ENCODE measurements at places on chromosomes 7 and 10. TPM values are rescaled to one million over a fixed set of nuclear protein-coding genes. Genes with fewer than 3 reads are reported as not detected.

DNA sequence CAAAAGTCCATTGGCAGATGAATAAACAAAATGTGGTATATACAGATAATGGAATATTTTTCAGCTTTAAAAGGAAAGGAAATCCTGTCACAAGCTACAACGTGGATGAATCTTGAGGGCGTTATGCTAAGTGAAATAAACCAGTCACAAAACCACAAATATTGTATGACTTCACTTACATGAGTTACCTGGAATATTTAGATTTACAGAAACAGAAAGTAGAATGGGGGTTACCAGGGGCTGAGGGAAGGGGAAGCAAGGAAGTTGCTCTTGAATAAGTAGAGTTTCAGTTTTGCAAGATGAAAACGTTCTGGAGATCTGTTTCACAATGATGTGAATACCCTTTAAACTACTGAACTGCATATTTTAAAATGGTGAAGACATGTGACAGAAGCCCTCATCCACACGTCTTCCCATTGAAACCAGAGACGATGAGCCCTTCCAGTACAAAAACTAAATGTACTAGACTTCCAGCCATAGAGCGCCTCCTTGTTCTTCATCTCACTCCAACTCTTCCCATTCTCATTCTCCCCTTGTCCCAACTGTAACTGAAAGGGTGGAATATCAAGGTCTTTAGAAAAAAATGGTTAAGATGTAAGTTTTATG is 62.4 kb downstream of the MICU1 start:
- DNase-seq, result no peak

DNA sequence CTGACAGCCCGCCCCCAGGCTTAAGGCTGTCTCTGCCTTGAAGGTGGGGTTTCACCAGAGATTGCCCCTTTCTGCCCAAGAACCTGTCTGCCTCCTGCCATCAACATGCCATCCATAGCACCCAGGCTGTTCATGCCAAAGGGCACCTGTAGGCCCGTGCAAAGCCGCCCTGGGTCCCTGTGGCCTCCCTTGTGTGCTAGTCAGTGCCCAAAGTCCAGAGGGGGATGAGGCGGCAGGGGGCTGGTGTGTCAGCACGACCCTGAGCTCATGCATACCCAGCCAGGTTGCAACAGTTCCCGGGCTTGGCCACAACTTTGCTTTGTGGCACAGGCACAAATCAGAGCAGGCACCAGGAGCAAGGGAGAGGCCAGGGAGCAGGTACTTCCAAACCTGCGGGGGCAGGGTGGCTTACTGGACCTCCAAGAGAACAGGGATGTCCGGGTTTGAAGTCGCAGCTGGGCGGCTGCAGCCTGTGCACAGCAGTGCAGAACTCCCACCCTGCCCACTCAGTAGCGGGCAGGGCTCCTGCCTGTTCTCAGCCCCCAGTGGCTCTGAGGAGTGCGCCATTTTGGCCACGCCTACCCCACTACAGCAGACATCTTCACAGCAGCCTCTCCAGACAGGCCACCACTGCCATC is 671.1 kb upstream of the GRM3 start:
- DNase-seq, result no peak

DNA sequence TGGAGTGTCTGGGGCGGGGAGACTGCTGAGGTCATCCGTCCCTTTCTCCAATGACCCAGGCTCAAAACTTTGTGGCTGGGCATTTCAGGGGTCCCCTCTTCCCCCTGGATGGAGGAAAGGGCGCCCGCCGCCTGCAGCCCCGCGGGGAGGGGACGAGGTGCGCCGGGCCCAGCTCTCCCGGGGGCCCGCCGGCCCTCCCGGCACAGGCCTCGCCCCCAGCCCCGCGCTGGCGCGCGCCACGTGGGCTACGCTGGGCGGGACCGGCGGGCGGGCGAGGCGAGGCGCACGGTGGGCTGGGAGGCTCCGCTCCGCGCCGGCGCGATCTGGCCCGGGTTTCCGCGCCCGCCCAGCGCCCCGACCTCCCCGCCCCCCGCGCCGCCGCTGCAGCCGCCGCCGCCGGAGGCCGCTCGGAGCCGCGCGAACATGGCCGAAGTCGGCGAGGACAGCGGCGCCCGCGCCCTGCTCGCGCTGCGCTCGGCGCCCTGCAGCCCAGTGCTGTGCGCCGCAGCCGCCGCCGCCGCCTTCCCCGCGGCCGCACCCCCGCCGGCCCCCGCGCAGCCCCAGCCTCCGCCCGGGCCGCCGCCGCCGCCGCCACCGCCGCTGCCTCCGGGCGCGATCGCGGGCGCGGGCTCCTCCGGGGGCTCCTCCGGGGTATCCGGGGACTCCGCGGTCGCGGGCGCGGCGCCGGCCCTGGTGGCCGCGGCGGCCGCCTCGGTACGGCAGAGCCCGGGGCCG is at the start of gene FOXK1:
TSS of gene FOXK1 (plus strand) at position 410 of the 735 bp plus-strand sequence. CDS start at position 424, 14 bp downstream.
- DNase-seq, result peak; percentile 90

DNA sequence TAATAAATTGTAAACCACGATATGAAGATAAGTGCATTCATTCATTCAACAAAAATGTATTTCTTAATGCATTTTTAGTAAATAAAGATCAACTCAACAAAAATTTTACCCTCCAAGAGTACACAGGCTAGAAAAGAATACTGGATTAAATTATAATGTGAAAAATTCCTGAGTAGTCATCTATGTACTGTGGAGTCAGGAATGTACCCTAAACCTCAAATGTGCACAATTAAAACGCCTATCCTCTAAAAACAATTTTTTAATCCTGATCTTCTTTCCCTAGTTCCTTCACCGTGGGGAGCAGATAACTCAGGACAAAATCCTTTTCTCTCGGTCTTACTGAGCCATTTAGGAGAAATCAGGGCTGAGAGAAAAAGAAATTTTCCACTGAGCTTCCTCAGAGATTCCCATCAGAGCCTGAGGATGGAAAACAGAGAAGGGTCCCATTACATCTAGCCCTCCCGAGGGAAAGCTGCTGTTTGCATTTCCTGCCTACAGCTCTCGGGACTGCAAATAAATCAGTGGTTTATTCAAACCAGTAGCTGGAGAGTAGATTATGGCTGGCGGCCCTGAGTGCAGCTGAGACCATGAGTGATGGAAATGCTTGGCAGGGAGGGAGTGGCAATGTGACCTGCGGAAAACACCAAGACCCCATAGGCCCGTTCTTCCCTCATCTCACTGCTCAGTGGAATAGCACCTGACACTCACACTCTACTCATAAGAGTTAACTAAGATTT is 7.4 kb downstream of the TAS2R40 start:
- DNase-seq, result no peak

DNA sequence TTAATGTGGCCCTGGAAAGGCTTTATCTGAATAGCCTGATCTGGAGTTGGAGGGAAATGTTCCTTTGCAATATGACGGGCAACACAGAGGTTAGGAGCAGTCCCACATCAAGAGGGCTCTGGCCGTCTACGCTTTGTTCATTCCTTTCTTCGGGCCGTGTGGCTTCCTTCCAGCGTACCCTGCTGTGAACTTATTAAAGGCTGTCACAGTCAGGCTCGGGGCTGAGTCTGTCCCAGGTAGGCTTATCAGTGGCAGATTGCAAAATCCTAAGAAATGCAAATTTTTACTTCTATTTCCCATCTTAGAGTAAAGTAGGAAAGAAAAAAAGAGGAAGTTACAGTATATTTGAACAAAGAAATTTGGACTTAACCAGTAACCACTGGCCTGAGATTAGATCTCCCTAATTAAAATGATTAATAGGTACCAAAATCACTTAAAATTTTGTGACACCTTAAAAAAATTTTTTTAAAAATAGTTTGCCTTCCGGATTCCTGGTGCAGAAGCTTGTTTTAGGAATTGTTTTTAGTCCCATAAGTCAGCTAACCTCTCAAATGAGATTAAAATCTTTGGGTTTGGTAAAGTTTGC is 453.1 kb upstream of the MKI67 start:
- no peak for DNase-seq

- no peak for DNase-seq
Observed at GRCh38 chr10:37701781-37702493, 155.5 kb downstream of the ZNF248 start.

- DNase-seq, result no peak
Observed at GRCh38 chr10:7686351-7687171, 16.6 kb upstream of the ITIH2 start.

- DNase-seq, result no peak
Observed at GRCh38 chr7:42628054-42628453, 283.8 kb downstream of the C7orf25 start.

GRCh38 chr10:77635402-77636227 is 2.0 kb downstream of the KCNMA1 start:
- no peak for DNase-seq

GRCh38 chr10:29861811-29862505 is 197.4 kb downstream of the JCAD start:
- no peak for DNase-seq

GRCh38 chr7:151498495-151498894 is 21.2 kb downstream of the RHEB start:
- no peak for DNase-seq

- DNase-seq, result no peak
Observed at GRCh38 chr7:124059375-124059774, 26.5 kb upstream of the TMEM229A start.

GRCh38 chr10:126500185-126500584 is 111.9 kb upstream of the ADAM12 start:
- no peak for DNase-seq

GRCh38 chr10:33791272-33791660 is 456.8 kb upstream of the NRP1 start:
- no peak for DNase-seq

DNA sequence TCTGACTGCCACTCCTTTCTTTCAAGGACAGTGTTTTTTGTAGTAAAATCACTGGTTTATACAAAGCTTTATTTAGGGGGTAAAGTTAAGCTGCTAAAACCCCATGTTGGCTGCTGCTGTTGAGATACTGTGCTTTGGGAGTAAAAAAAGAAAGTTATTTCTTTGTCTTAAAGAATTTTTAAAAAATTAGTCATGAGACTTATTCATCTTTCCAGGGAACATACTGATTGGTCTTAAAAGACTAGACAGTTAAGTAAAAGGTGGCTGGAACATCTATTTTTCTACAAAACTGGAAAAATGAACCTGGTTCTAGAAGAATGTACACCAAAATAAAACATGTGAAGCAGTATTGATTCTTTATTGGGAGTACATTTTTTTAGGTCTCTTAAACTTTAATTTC is 20.6 kb downstream of the BBIP1 start:
- no peak for DNase-seq

DNA sequence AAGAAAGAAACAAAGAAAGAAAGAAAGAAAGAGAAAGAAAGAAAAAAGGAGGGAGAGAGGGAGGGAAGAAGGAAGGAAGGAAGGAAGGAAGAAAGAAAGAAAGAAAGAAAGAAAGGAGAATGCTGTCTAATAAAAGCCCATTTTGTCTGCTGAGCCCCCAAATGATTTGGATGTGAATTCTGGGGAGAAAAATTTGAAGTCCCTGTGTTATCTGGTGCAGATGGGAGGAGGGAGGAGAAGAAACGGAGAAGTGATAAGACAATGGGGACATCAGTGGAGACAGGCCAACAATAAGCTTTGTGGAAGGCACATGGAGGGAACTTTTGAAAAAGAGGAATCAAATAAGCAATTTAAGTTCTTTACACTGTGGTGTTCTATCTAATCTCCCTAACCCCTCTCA is 24.6 kb upstream of the TMEM273 start:
- DNase-seq, result no peak

- no peak for DNase-seq
Observed at GRCh38 chr10:48582970-48583369, 21.9 kb downstream of the ARHGAP22 start.

DNA sequence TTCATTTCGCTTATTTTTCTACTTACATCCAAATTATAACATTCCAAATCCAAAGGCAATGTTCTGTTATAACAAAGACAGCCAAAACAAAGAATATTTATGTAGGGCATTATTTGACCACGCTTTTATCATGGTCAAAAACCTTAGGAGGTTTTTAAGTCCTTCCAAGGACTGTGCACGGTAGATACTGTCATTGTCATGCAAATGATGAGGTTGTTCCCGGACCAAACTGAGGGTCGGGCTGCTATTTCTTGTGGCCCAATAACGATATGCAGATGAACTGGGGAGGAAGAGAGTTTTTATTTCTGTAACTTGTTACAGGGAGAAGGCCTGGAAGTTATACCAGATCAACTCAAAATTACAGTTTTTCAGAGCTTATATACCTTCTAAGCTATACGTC is 56.6 kb upstream of the STEAP4 start:
- no peak for DNase-seq

GRCh38 chr7:9022456-9022855 is 589.0 kb downstream of the NXPH1 start:
- no peak for DNase-seq

DNA sequence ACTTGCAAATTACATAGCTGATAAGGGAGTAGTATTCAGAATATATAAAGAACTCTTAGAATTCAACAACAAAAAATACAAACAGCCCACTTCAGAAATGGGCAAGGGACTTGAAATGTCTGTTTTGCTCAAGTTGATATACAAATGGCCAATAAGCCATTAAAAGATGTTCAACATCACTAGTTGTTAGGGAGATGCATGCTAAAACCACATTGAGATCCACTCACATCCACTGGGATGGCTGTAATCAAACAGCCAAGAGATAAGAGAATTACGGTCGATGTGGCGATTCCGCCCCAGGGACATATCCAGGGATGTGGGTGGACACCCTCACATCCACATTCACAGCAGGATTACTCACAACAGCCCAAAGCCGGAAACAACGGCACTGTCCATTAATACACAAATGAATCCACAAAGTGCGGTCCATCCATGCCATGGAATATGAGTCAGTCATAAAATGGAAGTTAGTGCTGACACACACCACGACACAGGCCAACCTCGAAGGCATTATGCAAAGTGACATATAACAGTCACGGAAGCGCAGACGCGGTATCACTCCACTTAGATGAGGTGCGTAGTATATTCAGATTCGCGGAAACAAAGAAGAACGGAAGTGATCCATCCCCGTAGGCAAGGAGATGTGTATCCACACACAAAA is 227.8 kb downstream of the DNAJB6 start:
- peak; percentile 28 for DNase-seq

DNA sequence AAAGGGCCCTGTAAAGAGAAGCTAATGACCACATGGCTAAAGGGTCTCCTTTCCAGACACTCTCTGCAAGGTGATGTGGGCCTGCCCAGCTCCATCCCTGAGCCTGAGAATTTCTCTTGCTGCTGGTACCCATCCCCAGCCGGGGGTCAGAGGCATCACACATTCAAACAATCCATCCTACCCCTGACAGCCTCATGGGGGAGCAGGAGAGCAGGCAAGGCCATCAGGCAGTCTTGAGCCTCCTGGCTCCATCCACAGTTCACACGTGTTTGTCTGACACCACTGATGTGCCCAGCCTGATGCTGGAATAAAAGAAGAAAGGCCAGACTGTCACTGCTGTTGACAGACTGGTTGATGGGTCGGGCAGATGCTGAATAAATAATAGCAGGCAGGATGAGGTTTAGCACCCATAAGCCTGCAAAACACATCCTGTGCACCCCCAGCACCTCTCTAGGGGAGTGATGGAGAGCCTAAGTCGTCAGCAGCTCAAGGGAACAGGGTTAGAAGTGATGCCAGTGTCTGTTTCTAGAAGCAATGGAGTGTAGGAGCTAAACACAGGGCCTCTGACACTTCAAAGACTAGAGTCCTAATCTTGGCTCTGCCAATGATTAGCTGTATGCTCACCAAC is 43.5 kb downstream of the TLL2 start:
- DNase-seq, result no peak

PON1 gene
- not detected for total RNA-seq

EPO gene
- total RNA-seq, result not detected

ASB4 gene
- 7.0 TPM for total RNA-seq

KNDC1 gene
- not detected for total RNA-seq

MMRN2 gene
- total RNA-seq, result 35.8 TPM

APBB1IP gene
- total RNA-seq, result 4.8 TPM

ITPRID1 gene
- not detected for total RNA-seq

ZNF277 gene
- 15.7 TPM for total RNA-seq

KIF5B gene
- total RNA-seq, result 138 TPM

SHLD2 gene
- 13.5 TPM for total RNA-seq

Data from Right ventricle myocardium inferior (tissue), 1 donor.